ENCODE measurements at places on chromosomes 5 and 9.

DNA sequence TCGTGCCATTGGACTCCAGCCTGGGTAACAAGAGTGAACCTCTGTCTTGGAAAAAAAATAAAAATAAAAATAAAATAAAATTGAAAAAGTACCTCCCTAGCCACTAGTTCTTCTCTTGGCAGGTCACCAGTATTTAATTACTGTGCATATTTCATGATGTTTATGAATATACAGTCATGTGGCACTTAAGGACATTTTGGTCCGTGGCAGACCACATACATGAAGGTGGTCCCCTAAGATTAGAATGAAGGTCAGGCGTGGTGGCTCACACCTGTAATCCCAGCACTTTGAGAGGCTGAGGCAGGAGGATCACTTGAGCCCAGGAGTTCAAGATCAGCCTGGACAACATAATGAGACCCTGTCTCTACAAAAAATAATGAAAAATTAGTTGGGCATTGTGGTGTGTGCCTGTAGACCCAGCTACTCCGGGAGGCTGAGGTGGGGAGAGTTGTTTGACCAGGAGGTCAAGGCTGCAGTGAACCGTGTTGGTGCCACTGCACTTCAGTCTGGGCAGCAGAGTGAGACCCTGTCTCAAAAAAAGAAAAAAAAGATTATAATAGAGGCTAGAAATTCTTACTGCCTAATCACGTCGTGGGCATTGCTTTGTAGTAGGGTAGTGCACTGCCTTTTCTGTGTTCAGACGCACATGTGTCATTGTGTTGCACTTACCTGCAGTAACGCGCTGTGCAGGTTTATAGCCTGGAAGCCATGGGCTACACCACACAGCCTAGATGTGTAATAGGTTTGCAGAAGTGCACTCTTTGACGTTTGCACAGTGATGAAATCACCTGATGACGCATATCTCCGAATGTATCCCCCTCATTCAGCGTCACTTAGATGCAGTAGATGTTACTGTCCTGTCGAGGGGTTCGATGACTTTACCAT, 12.8 kb downstream of the EHMT1 start:
- no peak for DNase-seq

- no peak for DNase-seq
Observed at GRCh38 chr5:143398451-143399237, 4.8 kb downstream of the NR3C1 start.

- DNase-seq: no peak
Observed at GRCh38 chr5:1096838-1097237, 15.0 kb downstream of the SLC12A7 start.

- DNase-seq: peak; percentile 42
Observed at GRCh38 chr9:111038331-111039230, at the start of gene LPAR1. TSS of gene LPAR1 (minus strand) at chr9:111038470. CDS start at chr9:110972117, 66,353 bp downstream.

GRCh38 chr5:134506054-134507039, 19.1 kb upstream of the JADE2 start:
- no peak for DNase-seq

DNA sequence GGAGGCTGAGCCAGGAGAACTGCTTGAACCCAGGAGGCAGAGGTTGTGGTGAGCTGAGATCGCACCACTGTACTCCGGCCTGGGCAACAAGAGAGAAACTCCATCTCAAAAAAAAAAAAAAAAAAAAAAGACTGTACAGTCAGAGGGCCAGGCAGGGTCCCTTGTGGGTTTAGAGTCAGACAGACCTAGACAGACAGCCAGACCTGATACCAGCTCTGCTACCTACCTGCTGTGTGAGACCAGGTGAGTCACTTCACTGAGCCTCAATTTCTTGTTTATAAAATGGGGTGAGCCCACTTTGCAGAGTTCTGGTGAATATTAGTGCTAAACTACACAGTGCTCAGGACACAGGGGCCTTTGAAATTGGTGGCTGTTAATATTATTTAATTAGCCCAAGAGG, 19.7 kb downstream of the TRIM14 start:
- no peak for DNase-seq

All from HEK293T (cell line).